ENCODE measurements at places on chromosomes 1 and 21. TPM values are rescaled to one million over a fixed set of nuclear protein-coding genes. Genes with fewer than 3 reads are reported as not detected.

The IGSF9 gene
- not detected for total RNA-seq

The RXRG gene
- total RNA-seq, result not detected

The PLA2G4A gene
- total RNA-seq, result 4.1 TPM

- no peak for DNase-seq
- no peaks in the 10 kb centered on the region for H3K27me3 ChIP-seq
- H3K4me1 ChIP-seq, result peaks cover 25% of the 10 kb centered on the region
- H3K27ac ChIP-seq, result no peak overlapping the region
- no peak overlapping the region for H3K4me3 ChIP-seq
Observed at GRCh38 chr1:94056171-94056570, 64.8 kb downstream of the ABCA4 start.

The TSPAN1 gene
- total RNA-seq, result 1.6 TPM

DNA sequence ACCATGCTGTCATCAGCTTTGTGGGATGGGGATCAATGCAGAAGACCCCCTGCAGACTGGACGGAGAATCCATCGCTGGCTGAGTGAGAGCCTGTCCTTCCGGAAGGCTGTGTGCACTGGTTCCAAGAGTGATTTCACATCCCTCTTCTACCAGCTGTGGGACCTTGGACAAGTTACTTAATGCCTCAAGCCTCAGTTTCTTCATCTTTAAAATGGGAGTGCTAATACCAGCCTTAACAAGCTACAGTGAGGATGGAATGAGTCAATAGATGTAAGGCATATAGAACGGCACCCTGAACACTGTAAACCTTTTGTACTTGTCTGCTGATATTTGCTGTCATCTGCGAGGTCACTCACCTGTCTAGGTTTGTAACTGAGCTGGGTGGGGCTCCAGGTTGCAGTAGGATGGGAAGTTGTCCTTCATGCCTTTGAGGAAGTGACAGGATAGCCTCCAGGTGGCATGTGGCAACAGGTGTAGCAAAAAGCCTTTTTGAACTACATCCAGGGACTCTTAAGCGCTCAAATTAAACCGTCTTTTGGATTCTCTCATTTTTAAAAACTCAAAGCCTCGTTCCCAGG lies 27.5 kb downstream of the TMEM51 start:
- peaks cover 12% of the 10 kb centered on the region for H3K4me1 ChIP-seq
- peak; percentile 30 for DNase-seq
- peaks cover under 1% of the 10 kb centered on the region for H3K36me3 ChIP-seq
- no peak overlapping the region for H3K4me3 ChIP-seq
- no peak overlapping the region for H3K27ac ChIP-seq
- peaks cover 2% of the 10 kb centered on the region for H3K27me3 ChIP-seq

Measured in chondrocyte (in vitro differentiated cells).